PC-3 (cell line): ENCODE measurements at places on chromosomes 3 and 15.

DNA sequence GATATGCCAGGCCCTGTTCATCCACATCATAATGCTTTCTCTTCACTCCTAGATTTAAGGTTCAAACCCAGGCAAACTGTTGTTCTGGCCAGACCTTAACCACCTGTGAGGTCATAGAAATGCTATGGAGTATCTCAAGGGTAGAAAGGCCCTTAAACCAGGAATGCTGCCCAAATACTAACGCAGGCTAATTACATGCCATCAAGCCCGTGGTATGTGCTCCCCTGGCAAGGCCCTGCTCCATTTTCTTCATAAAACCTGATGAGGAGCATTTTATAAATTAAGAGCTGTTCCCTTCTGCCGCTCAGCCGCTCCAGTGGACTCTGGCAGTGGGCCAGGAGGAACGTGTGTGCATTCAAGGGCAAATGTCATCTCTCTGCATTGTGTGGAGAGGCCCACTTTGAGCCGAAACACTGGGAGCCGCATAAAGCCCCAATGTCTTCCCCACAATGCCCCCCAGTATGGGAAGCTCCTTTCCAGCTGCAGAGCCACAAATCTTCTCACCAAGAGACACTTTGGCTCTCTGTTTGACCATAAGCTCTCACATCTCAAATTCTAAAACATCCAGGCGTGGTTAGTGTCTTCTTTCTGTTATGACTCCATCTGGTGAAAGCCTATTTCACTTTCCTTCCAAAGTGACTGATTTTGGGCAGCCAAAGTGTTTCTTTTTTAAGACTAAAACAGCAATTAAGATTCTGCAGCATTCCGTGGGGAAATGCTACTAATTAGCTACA is 210.8 kb upstream of the NR2E3 start:
- no peak for DNase-seq

DNA sequence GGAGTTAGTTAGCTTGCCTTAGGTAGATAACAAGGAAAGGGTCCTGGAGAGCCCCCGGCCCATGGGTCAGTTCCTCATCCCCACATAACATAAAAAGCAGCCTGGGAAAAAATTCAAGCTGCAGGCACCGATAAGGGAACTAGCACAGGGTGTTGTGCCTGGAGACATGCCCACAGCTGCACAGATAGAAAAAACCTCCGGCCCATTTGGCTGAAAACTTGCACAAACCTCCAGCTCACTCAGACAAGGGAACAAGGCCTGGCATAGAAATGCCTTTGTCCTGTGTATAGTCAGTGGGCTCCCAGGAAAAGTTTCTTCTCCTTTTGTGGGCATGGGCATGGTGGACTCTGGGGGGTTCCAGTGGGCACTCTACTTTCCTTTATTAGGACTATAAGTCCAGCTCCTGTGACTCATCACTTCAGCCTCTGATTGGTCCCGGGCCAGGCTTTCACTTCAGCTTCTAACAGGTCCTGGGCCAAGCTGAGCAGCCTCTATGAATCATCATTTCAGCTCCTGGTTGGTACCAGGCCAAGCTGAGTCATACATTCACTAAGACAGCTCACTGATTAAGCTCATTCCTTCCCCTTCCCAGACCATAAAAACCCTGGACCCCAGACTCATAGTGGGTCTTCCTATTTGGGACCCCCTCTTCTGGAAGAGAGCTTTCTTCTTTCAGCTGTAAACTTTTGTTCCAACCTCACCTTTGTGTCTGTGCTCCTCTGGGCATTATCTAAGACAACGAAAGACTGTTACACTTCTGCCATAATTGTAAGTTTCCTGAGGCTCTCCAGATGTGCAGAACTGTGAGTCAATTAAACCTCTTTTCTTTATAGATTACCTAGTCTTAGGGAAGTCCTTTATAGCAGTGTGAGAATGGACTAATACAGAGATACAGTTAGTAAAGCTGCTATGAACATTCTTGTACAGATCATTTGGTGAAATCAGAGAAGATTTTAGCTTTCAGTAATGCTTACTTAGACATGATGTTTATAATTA is 348.0 kb upstream of the DPPA4 start:
- DNase-seq = peak; percentile 99

DNA sequence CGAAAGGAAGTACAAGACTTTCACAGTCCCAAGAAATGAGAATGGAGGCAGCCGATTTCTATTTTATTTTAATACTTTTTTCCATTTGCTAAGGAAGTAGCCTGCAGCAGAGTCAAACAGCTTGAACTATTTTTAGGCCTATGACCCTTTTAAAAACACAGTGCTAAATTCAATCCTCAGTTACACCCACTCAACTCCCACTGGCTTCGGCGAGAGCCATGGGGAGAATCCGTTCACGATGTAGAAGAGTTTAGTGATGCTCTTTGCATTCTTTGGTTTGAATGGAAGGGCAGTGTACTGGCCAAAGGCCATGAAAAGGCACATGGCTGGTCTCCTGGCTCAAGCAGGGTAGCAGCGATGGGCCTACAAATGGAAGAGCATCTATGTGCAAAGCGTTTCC is 343.5 kb downstream of the FOXP1 start:
- no peak for DNase-seq

DNA sequence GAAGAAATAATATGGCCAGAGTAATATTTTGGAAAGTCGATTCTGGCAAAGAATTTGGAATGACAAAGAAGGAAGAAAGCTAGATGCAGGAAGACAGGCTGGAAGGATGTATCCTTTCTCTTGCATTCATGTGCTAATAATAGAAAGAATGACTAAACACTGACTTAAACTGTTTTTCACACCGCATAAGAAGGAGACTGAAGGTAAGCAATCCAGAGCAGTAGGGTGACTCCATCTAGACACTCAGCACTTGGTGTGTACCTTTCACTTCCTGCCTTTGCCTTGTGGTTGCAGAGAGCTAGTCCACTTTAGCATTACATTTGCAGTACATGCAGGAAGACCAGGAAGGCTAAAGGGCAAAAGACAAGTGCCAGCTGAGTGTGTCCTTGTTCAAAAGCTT is 234.6 kb downstream of the RBMS3 start:
- peak; percentile 67 for DNase-seq

- DNase-seq = no peak
Observed at GRCh38 chr15:76366714-76367113, 30.1 kb downstream of the ISL2 start.

DNA sequence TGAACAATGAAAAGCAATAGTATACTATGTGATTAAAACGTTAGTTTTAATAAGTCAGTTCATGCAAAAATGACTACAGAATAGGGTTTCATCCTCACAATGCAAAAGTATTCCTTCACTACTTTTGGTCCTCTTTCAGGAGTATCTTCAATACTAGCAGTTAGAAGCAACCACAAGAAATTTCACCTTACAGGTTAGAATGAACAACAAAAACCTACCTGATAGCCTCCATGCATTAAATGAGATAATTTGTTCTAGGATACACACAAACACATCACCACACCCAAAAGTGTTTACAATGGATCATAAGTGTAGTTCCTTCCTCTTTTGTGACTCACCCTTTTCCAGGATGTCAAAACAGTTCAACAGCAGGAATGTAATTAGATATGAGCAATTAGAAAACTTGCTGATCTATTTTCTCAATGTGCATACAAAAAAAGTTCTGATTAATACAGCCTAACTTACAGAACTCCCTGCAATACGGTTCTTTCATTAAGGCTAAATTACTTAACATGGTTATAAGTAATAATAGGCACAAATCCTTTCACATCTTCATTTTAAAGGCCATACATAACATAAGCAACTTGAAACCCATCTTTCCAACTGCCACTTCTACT is 21.6 kb downstream of the UACA start:
- peak; percentile 77 for DNase-seq

GRCh38 chr3:195907934-195908693 is at the start of gene TNK2:
Gene TNK2 (minus strand): TSS chr3:195908551. CDS start chr3:195888588, 19,963 bp downstream.
- DNase-seq = peak; percentile 56

- DNase-seq = peak; percentile 45
Observed at GRCh38 chr15:89785774-89786140, 9.6 kb downstream of the MESP2 start.

GRCh38 chr3:10930666-10931040 is 61.9 kb upstream of the SLC6A1 start:
- no peak for DNase-seq

DNA sequence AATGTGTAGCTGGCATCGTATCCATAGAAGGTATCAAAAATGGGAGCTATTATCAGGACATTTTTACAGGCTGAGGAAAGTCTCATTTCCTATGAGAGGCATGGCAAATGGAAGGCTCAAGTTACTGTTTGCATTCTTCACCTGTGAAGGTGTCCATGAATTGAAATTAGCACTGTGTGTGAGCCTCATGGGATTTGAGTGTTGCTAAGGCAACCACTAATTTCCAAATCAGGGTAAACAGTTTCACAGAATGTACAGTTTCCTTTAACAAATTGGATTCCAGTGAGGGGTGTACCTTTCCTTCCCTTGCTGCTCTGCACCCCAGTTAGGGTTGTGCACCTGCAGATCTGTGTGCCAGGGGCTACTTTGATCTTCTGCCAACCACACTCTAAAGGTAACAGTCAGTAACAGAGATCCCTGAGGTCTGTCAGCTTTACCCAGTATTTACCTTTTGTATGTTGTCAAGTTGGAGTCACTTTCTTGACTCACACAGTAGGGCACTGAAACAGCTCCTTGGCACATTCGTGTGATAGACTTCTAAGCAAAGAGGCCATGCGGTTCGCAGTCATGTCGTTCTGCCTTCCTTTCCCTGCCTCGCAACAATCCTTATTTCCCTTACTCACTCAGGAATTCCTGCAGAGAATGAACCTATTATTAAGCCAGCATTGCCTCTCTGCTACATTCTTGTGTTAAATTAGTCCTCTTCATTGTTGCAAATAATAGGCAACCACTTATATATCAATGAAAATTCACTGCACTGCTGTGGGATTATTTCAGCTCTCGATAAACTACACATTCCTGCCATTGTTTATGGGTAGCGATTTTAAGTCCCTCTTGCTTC is 129.8 kb upstream of the GBE1 start:
- no peak for DNase-seq

DNA sequence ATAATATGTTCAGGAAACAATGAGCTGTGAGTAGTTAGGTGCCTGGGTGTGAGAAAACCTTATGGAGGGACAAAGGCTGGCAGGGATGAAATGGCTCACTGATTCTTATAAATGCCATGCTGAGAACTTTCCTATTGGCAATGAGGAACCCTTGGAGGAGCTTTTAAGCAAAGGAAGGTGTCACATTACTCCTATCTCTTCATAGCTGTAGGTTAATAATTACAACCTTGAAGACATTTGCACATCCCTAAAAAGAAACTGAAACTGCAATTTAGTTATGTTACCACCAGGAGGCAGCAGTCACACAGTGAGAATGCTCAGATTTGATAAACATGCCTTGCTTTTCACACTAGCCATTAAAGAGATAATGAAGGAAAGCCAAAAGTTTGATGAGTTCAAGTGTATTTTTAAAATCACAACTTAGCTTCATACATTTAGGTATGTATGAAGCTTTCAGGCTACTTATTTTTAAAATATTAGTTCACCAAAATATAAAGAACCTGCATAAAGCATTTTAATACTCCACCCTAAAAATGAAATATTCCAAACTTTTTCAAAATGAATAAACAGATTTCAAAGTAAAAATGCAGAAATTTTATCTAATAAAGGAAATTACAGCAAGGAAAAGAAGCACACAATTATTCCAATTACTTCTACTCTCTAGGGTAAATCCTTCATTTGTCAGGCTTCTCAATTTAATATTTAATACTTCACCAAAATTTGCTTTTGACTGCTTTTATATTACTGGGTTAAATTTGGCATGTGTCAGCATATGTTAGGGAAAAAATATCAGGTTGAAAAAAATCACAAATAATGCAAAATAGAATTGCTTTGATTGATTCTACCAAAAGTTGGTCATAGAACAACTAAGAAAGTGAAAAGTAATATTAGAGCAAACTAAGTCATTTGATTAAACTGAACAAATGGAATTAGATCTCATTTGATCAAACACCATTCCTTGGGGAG is 136.9 kb upstream of the SLC2A2 start:
- DNase-seq = peak; percentile 53

GRCh38 chr3:102141096-102141927 is 292.0 kb downstream of the NFKBIZ start:
- DNase-seq = peak; percentile 48

- DNase-seq = no peak
Observed at GRCh38 chr3:98599647-98600411, 6.4 kb upstream of the CPOX start.

- DNase-seq = no peak
Observed at GRCh38 chr3:27688053-27688452, 34.1 kb downstream of the EOMES start.

DNA sequence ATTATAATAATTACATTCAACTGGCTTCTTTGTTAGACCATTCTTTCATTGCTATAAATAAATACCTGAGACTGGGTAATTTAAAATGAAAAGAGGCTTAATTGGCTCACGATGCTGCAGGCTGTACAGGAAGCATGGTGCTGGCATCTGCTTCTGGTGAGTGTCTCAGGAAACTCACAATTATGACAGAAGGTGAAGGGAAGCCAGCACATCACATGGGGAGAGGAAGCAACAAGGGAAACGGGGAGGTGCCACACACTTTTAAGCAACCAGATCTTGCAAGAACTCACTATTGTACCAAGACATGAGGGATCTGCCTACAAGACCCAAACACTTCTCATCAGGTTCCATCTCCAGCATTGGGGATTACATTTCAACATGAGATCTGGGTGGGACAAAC is 413.1 kb upstream of the ARRDC4 start:
- DNase-seq = no peak

GRCh38 chr3:147371140-147371539 is 35.2 kb downstream of the ZIC4 start:
- no peak for DNase-seq

- no peak for DNase-seq
Observed at GRCh38 chr3:194101592-194102432, 34.1 kb upstream of the HES1 start.

- DNase-seq = peak; percentile 36
Observed at GRCh38 chr3:149310796-149311534, 22.5 kb downstream of the TM4SF18 start.

- DNase-seq = peak; percentile 43
Observed at GRCh38 chr3:69305011-69305410, 80.9 kb downstream of the FRMD4B start.

- DNase-seq = no peak
Observed at GRCh38 chr3:128278130-128278529, 124.8 kb downstream of the EEFSEC start.

DNA sequence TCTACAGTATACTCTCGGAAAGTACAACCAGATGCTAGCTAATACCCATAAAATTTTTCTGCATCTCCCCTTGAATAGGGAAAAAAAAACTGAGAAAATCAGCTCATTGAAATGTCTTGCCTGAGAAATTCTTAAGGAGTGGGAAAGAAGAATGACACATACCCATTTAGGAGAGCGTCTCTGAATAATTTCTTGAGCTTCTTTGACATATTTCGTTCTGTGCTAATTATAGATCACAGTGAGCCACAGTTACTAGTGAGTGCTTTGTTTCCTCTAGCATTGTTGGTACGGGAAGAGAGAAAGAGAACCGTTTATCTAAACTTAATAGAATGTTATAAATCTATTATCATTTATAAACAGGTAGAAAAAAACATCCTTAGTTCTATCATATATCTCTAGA is 588.4 kb downstream of the UNC13C start:
- no peak for DNase-seq

DNA sequence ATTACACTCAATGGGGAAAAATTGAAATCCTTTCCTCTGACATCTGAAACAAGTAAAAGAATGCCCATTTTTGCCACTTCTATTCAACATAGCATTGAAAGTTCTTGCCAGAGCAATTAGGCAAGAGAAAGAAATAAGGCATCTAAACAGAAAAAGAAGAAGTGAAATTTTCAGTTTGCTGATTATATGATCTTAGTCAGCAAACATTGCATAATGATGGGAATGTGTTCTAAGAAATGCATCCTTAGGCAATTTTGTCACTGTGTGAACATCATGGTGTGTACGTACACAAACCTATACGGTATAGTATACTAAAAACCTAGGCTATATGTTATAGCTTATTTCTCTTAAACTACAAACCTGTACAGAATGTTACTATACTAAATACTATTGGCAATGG is 278.0 kb downstream of the CGGBP1 start:
- DNase-seq = no peak
